ENCODE measurements at places on chromosomes 3 and 15.

DNA sequence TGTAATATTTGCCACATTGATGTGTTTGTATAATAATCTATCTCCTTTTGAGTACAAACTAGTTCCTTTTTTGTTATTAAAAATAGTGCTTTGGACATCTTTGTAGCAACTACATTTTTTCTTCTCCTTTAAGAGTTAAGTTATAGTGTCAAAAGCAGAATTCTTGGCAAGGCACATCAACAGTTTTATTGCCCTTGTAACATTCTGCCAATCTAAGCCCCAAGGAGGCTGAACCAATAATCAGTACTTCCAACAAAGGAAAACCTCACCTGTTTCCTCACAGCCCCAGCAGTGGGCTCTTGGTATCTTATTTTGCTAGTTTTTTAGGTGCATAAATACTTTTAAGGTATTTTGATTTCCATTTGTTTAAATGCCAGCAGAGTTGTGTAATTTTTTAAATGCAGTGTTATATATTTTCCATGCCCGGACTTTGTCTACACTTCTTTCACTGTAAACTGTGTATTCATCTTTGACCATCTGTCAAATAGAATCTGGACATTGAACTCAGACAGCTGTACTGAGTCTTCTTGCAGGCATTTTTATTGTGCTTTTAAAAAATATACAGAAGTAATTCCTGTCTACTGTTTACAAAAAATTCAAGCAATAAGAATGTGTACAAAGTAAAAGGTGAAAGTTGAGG lies 101.0 kb downstream of the MYLK start:
- no peak for DNase-seq

DNA sequence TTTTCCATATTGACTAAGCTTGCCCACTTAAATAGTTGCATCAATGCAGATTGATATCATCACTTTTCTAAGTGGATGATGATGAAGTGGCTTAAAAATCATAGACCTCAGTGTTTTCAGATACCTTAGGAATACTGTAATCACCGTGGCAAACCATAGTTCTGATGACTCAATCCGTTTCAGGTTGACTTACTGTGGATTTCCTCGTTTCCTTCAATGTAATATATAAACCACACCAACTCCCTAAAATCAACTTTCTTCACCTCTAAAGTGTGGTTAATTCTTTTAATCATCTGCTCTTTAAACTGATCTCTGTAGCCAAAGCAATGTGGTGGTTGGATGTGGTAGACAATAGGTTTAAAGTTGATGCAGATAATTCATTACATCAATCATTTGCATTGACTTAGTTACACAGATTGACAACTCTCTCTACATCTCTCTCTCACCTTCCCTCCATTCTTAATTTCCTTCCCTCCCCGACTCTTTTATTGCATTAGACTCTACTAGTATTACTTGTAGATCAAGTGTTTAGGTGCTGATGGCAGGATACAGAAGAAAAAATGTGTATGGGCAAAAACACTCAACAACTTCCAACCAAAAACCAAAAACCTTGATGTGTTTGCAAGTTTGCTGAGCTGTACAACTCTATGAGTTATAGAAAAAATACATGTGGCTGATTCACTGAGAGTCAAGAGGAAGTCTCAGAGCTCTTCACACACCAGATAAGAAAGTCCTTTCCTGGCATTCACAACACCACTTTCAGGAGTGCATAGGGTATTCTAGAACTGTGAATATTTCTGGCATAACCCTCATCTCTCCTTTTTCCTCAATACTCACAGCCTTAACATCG lies 243.5 kb downstream of the NFKBIZ start:
- peak; percentile 19 for DNase-seq

DNA sequence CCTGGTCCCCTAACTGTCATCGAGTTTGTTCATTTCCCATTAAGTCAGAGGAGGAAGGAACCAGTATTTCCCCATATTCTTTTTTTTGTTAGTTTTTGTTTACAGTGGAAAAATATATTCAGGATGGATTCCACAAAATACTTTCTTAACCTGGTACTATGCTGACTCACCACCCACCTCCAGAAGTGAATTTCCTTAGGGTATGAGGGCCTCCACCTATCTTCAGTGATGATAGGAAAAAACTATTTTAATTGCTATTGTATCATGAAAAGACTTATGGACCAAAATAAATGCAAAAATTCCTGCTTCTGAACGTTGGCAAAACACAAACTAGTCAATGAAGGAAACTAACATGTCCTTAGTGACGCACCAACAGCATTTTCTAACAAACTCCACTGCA lies 64.2 kb upstream of the FOXP1 start:
- DNase-seq, result no peak

GRCh38 chr3:99236576-99236975 lies 335.1 kb upstream of the DCBLD2 start:
- no peak for DNase-seq

- no peak for DNase-seq
Observed at GRCh38 chr3:31785286-31785685, 195.8 kb downstream of the OSBPL10 start.

- DNase-seq, result peak; percentile 16
Observed at GRCh38 chr3:58899159-58899952, 150.5 kb downstream of the CFAP20DC start.

GRCh38 chr3:148914936-148915690 lies 50.0 kb downstream of the CPA3 start:
- no peak for DNase-seq

DNA sequence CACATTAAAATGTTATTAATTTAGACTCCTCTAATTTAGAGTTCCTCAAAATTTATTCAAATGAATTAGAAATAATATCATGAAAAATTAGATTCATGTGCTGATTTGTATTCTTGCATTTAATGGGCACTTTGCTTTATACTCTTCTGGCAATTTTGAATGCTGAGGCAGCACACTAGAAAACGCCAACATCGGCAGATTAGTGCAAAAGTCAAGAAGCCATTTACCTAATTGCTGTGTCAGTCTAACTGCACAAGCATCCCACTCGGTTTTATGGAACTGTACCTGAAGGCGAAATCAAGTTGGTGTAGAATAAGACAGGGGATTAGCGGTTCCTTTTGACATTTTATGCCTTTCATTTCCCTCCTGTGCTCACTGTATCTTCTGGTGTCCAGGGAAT lies 382.0 kb downstream of the ROBO2 start:
- DNase-seq, result no peak

- no peak for DNase-seq
Observed at GRCh38 chr3:177300842-177301241, 103.6 kb upstream of the TBL1XR1 start.

- DNase-seq, result peak; percentile 80
Observed at GRCh38 chr3:58177747-58178527, 32.8 kb downstream of the DNASE1L3 start.

GRCh38 chr15:88066636-88067330 lies 189.8 kb downstream of the NTRK3 start:
- DNase-seq, result no peak

GRCh38 chr3:53101956-53102355 lies 28.3 kb downstream of the RFT1 start:
- no peak for DNase-seq

DNA sequence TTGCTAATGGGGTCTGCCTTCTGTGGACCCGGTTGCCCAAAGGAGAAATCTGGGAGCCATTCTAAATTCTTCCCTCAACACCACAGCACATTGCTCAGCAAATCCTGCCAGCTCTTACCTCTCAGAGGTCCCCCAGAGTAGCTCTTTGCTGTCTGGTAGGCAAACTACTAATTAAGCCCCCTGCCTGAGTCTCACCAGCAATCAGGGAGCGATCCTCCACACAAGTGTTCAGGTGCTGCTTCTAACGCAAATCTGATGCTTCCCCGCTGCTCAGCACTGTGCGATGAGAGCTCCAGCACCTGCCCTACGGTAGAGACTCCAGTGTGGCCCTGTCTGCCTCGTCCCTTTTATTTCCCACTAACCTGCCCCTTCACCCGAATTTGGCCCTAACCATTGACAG lies 60.5 kb downstream of the HCN4 start:
- no peak for DNase-seq

DNA sequence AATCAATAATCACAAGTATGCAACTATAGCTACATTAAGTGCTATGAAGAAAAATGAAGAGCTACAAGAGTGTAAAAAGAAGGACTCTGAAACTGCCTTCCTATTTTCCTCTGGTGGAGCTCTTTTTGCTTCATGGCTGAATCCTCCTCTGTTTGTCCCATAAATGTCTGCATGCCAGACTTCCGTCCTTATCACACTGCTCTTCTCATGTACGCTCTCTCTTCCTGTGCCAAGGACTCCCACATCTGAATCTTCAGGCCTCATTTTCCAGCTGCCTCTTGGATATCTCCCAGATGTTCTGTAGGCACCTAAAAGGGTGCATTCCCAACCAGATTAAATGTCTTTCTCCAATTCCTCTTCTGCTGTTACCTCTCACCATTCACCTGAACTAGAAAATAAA lies 123.7 kb downstream of the MECOM start:
- DNase-seq, result no peak

GRCh38 chr3:116019254-116019763 lies 396.0 kb downstream of the GAP43 start:
- DNase-seq, result no peak

DNA sequence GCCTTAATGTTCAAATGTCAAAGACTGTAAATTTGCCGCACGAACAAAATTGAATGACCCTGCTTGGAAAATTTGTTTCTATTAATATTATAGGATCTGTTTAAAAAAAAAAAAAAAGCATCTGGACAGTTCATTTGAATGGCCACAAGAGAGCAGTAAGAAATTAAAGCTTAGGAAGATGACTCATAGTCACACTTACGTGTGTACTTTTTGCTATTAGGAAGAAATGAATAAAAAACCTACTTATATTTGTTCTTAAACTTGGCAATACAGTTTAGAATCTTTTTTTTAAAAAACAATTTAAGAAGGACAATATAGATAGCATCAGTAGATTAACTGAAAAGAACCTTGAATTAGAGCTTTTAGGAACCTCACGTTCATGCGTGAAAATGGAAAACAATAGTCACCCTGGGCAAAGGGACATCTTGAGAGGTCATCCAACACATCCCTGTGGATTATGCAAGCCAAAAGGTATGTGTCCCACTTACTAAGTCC lies 621.8 kb downstream of the MECOM start:
- no peak for DNase-seq

DNA sequence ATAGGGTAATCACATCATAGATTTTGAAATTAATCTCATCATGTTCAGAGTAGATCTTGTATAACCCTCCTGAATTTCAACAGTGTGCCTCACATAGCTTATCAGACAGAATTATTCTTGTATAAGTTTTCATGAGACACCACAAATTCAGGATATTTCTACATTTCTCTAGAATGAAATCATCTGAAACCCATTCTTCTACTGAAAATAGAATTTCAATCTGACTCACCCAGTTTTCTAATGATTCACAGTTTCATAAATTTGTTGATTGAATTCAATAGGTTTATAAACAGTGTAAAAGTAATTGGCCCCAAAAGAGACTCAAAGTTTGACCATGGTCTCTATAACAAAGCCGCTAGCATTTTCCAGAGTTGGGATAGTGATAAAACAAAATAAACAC lies 1082.6 kb upstream of the EPHA6 start:
- DNase-seq, result no peak

GRCh38 chr3:50873376-50874157 lies 198.8 kb downstream of the DOCK3 start:
- no peak for DNase-seq

DNA sequence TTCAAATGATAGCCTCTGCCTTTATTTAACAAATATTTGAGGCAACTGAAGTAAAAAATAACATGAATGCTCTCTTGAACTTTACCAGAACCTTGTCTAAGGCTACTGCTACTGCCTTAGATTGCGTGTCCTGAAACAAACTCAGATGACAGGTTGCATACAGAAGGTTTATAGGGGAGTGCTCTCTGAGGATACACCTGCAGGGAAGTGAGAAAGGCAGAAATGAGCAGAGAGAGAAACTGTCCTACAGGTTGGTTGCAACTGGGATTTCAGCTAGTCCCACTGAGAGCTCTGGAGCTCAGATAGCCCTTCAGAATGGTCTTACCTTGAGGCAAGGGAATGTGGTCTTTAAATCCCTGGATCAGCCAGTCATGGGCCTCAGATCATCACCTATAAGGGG lies 165.5 kb downstream of the IL5RA start:
- DNase-seq, result no peak

DNA sequence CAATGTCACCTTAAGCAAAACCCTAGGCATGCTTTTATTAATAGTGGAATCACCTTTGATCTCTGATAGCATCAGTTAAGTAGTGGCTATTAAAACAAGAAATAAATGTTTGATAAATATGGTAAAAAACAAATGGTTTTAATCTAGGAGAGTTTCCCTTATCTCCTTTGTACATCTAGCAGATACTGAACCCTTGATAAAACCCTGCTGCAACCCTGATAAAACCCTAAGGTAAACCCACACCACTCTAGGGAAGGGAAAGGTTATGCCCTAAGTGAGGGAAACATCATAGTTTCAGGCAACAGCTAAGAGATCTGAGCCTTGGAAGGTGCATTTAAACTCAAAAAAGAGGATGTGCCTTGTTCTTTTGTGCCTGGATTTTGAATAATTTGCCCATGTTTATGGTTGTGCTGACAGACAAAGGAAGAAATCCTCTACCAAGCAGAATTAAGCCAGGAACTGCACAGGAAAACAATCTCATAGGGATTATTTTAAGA lies 309.7 kb downstream of the FGF12 start:
- no peak for DNase-seq

- DNase-seq, result no peak
Observed at GRCh38 chr3:127209840-127210653, 17.1 kb downstream of the PRR23E start.

DNA sequence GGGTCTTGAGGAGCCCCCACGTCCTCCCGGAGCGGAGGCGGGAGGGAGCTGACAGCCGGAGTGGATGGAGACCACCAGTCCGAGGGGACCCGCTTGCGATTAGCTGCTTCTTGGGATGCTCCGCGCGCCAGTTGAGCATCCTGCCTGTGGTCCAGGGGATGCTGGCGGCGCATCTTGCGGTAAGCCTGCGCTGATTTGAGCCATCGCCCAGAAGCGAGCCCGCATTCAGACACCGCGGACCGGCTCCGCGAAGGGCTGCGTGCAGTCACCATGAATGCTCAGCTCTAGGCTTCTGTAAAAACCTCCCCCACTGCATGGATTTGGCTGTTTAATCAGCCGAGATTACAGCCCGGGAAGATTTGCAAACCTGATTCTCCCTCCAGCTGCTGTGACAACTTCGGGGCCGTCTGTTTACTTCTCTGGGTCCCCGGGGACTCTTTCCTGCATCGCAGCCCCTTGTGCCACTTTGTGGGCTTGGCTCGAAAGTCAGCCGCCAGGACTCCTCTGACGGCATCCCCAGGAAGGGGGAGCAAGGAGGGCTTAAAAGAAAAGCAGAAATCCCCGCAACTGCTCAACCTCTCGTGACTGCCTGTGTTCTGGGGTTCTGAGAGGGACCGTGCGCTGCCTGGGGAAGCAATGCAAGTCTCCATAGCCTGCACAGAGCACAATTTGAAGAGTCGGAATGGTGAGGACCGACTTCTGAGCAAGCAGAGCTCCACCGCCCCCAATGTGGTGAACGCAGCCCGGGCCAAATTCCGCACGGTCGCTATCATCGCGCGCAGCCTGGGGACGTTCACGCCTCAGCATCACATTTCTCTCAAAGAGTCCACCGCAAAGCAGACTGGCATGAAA lies 171.1 kb downstream of the KCNAB1 start:
- no peak for DNase-seq
